ENCODE measurements at places on chromosomes 3 and 15.

- no peak for DNase-seq
These were observed 52.8 kb downstream of the CORO2B start for GRCh38 chr15:68631601-68632051.

DNA sequence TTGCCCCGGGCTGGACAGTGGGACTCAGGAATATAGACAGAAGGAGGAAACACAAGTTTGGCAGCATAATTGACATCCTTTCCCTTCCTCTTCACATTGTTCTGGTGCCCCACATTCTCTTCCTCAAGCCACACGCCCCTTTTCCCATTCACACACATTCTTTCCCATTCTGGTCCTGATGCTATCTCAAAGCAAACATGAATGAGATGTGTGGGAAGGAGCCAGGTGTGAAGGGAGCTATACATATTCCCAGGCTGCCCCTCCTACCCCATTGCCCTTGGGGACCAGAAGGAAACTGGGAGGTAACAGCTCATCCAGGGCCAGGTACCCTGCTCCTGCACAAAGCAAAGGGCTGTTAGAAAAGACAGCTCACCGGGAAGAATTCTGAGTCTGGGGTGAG lies 23.4 kb upstream of the CLK3 start:
- DNase-seq, result no peak

DNA sequence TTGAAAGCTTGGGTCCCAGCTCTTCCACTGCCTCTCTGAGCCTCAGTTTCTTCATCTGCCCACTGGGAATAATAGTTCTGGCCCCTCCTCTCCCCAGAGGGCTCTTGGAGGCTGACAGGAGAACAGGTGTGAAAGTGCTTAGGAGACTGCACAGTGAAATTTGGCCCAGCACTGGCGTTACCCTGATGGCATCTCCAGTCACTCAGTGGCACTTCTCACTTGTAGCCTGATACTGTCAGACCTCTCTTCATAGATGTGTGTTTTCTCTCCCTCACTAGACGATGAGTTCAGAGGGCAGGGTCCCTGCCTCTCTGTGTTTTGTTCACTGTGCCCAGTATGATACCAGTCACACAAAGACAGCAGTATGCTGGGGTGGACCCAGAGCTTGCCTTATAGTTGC lies 22.2 kb upstream of the IGDCC3 start:
- no peak for DNase-seq

DNA sequence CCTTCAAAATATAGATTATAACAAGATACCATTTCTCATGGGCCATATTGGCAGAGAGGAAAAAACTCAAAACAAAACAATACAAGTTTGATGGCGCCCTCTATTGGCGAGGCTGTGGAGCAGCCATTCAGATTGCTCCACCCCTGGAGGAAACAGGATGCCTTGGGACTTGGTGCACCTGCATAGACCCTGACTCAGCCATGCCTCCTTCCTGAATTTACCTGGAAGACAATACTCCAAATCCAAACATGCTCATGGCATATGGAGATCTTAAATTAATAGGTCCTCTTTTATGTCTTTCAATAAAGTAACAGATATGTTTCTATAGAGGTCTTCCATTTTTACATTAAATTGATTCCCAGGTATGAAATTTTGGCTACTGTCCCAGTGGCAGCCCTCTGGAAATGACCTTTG lies 90.0 kb downstream of the APBA2 start:
- DNase-seq, result peak; percentile 54

DNA sequence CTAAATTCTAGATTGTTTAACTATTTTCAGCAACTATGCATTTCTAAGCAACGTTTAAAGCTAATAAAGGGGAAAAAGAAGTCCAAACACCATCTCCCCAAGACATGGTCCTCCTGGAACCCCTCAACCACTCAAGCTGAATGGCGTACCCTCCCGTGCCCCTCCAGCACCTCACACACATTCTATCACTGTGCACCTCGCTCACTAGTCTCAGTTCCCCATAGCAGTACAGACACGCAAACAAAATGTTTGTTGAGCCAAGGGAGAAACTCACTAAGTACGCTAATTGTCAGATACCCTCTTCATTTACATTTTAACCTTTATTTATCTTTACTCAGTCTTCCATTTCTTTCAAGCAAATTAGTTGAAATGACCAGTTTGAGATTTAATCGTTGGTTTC lies 48.8 kb downstream of the ACAP2 start:
- no peak for DNase-seq

DNA sequence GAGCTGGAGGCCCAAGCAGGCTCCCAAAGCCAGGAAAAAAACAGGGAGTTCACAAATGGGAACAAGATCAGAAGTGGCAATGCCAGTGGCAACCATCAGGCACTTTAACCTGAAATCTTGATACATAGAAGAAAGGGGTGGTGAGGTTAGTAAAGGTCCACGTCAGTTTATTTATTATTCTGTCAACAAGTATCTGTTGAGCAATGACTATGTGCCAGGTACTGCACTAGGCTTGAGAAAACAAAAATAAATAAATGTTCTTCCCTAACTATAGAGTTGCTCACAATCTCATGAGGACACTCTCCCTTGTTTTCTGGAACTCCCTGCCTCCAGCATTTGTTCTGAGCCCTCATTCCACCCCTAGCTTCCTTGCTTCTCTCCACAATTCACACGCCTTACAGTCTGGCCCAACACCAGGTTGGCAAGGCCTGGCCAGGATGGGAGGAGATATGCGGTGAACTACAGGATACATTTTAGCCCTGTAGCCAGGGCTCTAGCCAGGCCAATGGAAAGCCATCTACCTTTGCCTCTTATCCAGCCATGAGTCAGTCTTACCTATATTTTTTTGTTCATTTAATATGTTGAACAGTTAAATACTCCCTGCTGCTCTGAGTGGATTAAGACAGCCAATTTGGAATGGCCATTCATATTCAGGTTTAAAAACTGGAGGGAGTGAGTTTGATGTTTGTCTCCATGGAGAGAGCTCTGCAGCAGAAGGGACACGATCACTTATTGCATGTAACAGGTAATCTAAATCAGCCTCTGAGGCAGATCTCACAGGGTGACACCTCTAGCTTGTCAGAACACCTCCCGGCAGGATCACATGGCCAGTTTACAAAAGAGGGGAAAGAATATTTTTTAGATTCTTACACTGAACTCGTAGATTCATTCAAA lies 161.9 kb upstream of the ATP11B start:
- DNase-seq, result no peak

GRCh38 chr3:138367911-138368310 lies 19.5 kb downstream of the MRAS start:
- peak; percentile 95 for DNase-seq

- no peak for DNase-seq
These were observed 554.3 kb downstream of the EPHB1 start for GRCh38 chr3:135349254-135349948.

DNA sequence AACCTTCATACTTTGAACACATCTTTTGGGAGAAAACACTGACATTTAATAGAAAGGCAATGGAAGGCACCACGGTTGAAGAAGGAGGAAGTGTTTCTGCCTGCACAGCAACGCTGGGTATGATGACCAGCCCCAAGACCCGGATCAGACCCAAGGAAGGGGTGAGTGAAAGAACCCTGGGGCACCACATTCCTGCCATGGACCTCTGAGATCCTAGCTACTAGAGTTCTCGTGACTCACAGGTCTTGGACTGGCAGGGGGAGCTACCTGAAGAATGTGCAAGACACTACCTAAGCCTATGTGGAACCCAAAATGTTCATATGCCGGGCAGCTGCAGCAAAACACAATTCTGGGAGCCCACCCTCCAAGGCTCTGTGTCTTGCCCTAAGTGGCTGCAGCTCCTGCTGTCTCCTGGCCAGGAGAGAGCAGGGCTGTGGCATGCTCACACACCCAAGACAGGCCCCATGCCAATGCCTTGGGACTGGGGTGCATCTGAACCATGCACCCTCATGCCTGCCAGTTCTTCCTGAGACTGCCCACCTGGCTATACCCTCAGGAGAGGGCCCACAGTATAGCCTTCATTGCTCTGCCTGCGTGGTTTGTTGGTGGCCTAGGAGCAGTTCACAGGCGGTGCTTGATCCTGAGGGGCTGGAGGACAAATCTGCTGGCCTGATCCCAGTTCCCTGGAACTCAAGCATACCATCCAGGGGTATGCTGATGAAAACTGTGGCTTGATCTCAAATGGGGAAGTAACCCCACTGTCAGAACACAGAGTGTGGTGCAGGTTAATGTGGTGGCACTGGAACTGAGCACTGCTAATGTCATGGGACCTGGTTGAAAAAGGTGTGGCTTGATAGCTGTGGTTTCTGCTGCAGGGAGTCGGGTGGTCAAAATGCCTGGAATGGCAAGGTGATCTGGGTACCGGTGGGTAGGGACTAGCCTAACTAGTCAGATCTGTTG lies 353.3 kb upstream of the ARHGEF26 start:
- no peak for DNase-seq

GRCh38 chr15:76161153-76162035 lies 101.6 kb downstream of the TMEM266 start:
- DNase-seq, result no peak

- peak; percentile 82 for DNase-seq
These were observed 2.3 kb downstream of the INKA1 start for GRCh38 chr3:49805367-49805782.

GRCh38 chr3:104263477-104263876 lies 1103.2 kb upstream of the ALCAM start:
- DNase-seq, result no peak

DNA sequence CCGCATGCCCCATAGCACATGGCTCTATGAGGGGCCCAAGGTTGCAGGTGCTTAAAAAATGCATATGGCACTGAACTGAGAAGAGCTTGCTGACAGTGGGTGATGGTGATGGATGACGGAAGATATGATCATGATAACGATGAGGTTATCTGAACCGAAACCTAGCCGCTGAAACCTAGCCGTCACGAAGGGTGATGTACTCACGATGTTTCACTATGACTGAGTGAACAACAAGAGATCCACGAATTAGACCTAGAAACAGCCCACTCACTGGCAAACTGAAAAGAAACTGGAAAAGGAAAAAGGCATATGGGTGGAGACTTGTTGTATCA lies 57.6 kb upstream of the BCL6 start:
- DNase-seq, result no peak

DNA sequence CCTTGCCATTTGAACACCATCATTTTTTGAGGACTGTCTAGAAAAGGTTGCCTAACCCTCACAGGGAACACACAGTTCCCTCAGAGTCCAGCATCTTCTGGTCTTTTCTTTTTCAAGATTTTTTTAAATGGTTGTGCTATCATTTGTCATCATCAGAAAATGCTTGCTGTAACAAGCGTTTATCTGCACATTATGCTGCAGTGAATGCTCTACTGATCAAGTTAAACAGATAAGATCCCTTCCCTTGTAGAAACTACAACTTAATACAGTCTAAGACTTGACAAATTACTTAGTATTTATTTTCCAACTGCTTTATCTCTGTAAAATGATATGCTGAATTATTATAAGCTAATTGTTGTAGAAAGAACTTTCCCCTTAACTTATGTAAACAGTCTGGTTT lies 11.9 kb upstream of the ALPK3 start:
- no peak for DNase-seq

DNA sequence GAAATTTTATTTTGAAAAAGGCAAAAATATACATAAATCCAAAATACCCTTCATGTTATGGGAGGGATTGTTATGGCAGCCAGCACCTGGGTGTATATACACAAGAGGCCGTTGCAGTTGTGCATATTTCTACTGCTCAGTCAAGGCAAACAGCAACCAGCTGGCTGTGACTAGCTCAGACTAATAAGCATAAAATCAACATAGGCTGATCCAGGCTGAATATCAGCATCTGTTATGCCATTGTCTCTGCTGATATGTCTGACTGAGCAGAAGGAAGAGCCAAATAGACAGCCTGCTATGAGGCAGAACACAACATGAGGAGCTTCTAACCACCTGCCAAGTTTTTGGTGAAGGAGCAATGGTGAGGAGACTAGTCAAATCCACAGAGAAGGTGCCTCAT lies 457.5 kb upstream of the ALCAM start:
- DNase-seq, result no peak

GRCh38 chr15:33132722-33133345 lies 61.7 kb downstream of the FMN1 start:
- DNase-seq, result no peak

GRCh38 chr15:94040541-94041248 lies 190.7 kb upstream of the MCTP2 start:
- no peak for DNase-seq

- DNase-seq, result no peak
These were observed 16.5 kb downstream of the ABHD5 start for GRCh38 chr3:43707266-43707665.

DNA sequence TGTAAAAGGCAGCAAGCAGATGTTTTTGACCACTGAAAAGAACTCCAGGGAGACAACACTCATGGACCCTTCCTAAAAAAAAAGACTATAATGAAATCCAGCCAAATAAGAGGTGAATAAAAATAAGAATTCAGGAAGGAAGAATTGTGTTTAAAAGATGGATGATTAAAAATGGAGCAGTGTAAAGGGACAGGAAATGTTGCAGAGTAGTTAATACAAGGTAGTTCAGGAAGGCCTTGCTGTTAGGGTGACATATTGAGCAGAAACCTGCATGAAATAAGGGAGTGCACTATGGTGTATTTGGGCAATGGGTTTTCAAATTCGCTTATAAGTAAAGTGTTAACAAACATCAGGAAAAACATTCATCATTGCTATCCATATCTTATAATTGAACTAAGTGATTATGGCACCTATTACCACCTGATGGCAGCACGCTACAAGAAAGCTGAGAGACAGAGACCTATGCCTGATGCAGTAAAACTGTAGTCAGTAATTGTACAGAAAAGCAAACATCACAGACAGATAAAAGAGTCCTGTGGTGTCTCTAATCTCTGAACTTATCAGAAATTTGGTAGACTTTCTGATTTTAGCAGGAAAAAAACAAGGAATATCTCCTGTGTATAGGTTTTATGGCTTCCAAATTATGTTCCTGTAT lies 5.8 kb upstream of the DBR1 start:
- DNase-seq, result no peak

DNA sequence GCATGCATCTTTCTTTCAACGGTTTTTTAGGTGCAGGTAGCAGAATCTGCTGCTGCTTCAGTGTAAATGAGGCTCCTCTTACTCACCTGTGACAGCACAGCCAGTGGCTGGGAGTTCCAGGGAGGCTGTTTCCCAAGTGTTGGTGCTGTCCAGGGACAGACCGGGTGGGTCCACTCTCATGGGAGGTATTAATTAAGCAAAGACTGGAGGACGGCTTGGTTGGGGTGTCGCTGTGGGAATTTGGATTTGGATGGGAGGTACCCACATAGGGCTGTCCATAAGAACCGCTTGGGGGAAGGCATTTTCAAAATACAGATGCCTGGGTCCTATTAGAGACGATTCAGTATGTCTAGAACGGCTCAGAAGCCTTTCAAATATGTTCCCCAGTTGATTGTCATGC lies 42.9 kb downstream of the SV2B start:
- DNase-seq, result no peak

GRCh38 chr15:61421470-61421869 lies 192.4 kb upstream of the RORA start:
- no peak for DNase-seq

- no peak for DNase-seq
These were observed 429.2 kb upstream of the NR2F2 start for GRCh38 chr15:95901271-95901670.

All from posterior cingulate gyrus (tissue), 11 donors.